ENCODE measurements at places on chromosomes 1 and 21. TPM values are rescaled to one million over a fixed set of nuclear protein-coding genes. Genes with fewer than 3 reads are reported as not detected.

CGN gene
- 1.1 TPM for total RNA-seq

YTHDF2 gene
- total RNA-seq = 54.9 TPM

SPRR2G gene
- total RNA-seq = not detected

TRIM33 gene
- 13.9 TPM for total RNA-seq

CCDC17 gene
- 0.48 TPM for total RNA-seq

KRTAP11-1 gene
- not detected for total RNA-seq

PHACTR4 gene
- 22.0 TPM for total RNA-seq

ARHGEF19 gene
- total RNA-seq = 6.5 TPM

VPS13D gene
- 7.2 TPM for total RNA-seq

Data from A549 treated with CORT108297 at 1 μM for 4 hours (cell line).